ENCODE measurements at places on chromosomes 12 and 14. TPM values are rescaled to one million over a fixed set of nuclear protein-coding genes. Genes with fewer than 3 reads are reported as not detected.

GRCh38 chr12:119665164-119665929 is 2.6 kb upstream of the PRKAB1 start:
- DNase-seq: no peak

DNA sequence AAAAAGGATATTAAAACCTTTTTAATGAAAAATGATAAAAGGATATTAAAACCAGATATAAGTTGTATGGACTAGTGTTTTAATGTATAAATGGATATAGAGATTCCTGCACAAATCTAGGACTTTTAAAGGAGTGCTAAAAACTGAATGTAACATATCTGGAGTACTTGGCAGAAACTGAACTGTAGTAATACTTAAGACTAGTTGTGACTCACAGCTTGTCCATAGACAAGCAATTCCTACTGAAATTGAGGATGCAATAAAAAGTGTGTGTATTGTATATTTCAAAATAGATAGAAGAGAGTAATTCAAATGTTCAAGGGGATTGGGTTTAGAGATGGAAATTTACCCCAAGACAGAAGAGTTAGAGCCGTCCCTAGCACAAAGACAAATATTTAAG is 59.6 kb downstream of the FBXO33 start:
- DNase-seq: no peak

DNA sequence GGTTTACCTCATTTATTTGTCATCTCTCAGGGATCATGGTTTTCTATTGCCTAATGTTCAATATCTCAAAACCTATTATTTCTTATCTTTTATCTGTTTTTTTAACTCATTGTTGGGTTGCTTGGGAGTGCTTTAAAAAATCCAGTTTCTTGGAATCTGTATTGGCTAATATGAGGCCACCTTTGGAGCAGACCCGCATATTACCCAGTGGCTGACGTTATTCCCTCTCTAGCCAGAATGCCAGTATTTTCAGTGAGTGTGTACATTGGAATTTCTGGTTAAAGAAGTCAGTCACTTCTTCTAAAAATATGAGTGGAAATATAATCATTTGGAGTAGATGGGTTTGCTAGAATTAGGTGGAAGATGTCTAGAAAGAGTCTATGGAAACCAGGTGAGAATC is 38.3 kb downstream of the PRMT8 start:
- no peak for DNase-seq

DNA sequence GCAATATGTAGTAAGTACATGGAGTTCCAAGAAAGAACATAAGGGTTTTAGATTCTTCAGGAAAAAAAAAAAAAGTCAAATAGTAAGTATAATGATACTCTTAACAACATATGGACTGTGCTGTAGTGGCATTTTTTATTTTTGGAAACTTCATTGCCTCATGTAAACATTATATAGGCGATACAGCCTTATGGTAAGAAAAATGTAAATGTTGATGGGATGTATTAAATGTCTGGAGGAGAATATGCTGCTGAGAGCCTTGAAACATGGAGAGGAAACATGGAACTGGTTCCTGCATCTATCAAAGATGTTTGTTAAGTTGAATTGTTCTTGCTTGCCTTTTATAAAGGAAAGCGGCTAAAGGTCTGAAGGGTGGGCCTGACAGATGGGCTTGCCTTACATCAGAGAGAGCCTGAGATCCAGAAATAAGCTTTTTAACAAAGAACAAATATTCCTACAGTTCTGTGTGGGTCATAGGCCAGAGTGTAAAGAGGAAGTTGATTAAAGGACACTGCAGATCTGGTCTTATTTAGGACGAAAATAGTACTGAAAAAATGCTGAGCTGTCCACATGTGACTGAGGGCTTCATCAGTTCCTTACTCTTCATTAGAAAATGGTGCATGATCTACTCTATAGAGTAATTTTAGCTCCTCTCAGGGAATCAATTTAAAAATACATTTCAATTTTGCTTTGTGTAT is 448.1 kb upstream of the DCN start:
- no peak for DNase-seq

DNA sequence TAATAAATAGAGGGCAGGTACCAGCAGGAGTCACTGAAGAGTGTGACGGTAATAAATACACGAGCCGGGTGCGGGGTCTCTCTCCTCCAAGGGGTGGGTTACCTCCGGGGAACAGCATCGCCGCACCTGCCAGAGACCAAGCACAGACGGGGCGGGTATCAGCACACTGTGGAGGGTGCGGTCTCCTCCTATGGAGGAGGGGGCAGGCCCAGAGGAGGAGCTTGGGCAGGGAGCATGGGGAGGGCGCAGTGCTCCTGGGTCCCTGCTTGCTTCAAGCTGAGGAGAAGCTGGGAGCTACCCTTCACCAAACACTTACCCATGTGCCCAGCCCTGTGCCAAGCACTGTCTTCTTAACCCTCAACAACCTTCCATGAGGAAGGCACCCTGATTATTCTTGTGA is 12.8 kb downstream of the PGF start:
- no peak for DNase-seq

CATSPERB gene
- 1.6 TPM for total RNA-seq

CEBPE gene
- total RNA-seq: not detected

DAO gene
- total RNA-seq: not detected

CFAP54 gene
- total RNA-seq: 0.13 TPM

LALBA gene
- total RNA-seq: not detected

RAD51B gene
- total RNA-seq: 2.5 TPM

GRCh38 chr14:19949218-19949617 is 18.5 kb downstream of the OR4K1 start:
- DNase-seq: no peak

DNA sequence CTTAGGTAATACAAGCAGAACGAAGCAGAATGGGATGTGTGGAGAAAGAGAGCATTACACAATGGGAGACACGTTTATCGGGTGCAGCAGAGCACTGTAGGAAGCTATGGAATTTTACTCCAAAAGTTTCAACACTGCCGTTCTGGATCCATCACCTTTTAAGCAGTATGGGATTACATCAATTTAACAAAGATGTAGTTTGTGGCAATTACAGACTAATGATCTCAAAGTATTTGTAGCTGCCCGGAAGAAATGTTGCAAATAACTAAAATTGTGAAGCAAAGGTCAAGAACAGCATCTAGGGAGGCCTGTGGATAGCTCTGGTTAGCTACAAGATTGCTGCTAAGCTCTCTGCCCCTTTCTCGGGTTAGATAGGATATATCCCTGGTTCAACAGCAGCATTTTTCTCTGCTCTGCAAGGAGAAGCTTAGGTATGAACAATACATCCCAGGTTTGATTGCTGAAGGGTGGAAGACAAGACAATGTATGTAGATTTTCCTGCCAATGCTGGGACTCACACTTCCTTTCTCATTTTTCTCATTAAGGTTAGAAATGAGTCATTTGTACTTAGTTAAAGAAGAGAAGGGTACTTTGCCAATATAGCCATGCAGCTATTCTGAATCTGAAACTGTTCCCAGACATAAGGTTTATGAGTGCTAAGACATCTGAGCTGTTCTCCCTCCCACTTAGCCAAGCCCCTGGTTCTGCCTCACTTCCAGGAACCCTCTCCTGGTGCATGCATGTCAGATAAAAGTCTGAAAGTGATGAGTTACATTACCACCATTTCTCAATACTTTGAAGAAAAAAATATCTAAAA is 75.0 kb upstream of the HIF1A start:
- DNase-seq: no peak

DNA sequence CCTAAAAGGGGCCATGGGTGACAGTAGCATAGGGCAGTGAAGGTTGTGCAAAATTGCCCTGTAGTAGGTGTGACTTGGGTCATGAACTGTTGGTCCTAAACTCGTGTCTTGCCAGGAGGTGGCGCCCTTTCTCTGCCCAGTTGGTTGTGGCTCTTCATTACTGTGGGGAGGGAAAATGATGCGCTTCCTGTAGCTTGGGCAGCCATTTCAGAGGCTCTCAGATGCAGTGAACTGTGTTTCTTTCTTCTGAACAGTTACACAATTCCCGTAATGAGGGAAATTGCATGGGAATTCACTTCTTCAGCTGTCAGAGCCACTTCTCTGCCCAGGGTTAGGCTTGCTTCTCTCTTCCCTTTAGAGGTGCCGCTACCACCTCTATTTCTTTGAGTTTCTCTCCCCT is 148.1 kb upstream of the NRXN3 start:
- DNase-seq: peak; percentile 57

DNA sequence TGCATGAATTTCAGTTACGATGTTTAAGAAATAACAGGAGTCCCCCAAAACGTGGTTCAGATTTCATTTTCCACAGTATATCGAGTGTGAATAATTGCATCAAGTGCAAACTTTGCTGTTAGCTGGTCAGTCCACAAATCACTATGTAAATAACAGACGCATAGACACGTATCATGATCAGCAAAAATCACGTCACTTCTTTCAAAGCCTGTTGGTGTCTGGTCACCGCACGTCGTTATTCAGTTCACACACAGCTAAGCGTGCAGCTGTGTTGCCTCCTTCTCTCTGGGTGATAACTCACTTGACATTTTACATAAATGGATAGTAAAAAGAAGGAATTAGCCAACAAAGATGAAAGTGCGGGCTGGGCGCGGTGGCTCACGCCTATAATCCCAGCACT is 126.8 kb upstream of the MED13L start:
- DNase-seq: no peak

GRCh38 chr14:52349731-52350130 is 35.6 kb downstream of the PTGER2 start:
- no peak for DNase-seq

GRCh38 chr14:95959317-95959716 is 79.8 kb upstream of the C14orf132 start:
- DNase-seq: no peak

DNA sequence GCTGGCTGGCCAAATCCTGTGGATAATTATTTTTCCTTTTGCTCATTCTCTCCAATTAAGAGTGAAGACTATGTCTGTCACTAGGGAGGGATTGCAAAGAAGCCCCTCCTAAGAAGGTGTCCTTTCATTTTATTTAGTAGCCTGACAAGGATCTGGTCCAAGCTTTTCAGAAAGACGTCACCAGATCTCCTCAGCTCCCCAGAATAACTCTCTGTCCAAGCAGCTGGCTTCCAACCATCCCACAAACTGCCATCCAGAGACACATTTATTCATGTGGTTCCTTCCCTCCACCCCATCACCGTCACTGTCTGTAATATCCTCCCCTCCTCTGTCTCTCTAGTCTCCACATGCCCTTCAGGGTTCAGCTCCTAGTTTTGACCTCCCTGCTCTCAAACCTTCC is 69.9 kb downstream of the PPM1H start:
- DNase-seq: no peak

KRT80 gene
- not detected for total RNA-seq

RAD51AP1 gene
- total RNA-seq: 1.1 TPM

DNA sequence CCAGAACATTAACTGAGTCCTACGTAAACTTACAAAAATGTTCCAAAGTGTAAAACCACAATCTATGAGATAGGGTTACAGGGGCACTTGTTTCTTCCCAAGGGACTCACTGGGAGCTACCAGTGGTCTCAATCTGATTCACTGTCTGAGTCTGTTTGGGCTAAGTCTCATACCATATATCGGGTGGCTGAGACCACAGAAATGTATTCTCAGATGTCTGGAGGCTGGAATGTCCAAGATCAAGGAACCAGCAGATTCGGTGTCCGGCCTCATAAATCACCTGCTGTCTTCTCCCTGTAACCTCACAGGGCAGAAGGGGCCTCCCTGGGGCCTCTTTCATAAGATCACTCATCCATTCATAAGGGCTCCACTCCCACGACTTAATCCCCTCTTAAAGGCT is 616.3 kb upstream of the TMEM132C start:
- no peak for DNase-seq

- no peak for DNase-seq
Observed at GRCh38 chr12:63864454-63864706, 19.9 kb downstream of the SRGAP1 start.

- DNase-seq: no peak
Observed at GRCh38 chr12:107543416-107543815, 142.2 kb upstream of the PWP1 start.

- DNase-seq: no peak
Observed at GRCh38 chr12:67701121-67701520, 52.6 kb downstream of the DYRK2 start.

PDE3A gene
- 153 TPM for total RNA-seq

DNA sequence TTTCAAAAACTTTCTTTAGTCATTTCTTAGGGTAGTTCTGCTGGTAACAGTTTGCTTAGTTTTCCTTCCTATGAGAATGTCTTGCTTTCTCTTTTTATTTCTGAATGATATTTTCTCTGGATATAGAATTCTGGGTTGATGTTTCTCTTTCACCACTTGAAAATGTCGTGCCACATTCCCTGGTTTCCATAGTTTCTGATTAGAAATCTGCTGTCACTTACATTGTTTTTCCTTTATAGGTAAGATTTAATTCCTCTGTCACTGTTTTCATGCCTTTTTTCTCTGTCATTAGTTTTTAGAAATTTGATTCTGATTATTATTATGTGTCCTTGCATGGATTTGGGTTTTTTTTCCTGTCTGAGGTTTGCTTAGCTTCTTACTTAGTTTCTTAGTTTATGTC is 77.3 kb upstream of the PCNX4 start:
- DNase-seq: no peak

GRCh38 chr14:44966601-44967336 is 4.8 kb downstream of the TOGARAM1 start:
- DNase-seq: no peak

DNA sequence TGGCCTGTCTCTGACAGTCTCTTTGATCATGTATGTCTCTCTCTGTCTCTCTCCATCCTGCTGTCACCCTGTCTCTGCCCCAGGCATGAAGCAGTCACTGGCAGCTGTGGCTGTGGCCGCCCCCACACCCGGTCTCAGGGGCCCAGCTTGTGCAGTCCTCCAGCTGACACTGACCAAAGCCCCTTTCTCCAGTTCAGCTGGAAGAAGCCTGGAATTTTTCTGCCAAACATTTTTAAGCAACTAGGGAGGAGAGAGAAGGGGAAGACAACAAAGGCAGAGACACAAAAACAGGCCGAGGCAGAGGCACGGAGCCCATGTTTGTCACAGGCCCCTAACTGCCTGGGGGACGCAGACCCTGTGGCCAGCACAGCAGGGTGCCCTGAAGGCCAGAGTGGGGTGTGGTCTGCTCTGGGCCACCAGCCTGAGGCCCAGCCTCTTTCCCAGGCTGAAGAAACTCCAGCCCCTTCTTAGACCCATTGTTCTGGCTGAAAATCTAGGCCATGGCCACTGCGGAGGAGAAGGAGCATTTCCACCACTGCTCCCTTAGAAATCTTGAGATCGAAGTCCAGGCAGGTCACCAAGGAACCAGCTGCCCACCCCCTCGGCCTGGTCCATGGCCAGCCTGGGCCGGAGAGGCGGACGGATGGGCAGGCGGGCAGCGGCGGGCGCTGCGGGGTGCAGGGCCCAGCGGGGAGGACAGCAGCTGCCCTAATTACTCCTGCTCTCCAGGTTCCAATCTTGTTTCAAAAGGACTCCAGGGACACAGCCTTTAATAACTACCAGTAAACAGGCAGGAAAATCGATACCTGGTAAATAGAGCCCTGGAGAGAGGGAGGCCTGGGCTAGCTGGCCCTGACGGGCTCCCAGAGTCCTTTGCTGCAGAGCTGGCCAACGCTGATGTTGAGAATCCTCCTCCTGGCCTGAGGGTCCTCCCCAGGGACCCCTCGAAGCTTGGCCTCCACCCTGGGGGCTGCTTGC is 14.9 kb downstream of the DTX1 start:
- peak; percentile 62 for DNase-seq

GRCh38 chr14:99538275-99538674 is 57.1 kb downstream of the CCNK start:
- no peak for DNase-seq

All from Right ventricle myocardium superior (tissue), 1 donor.